ENCODE measurements at places on chromosomes 5 and 9.

- no peak for DNase-seq
Measured at GRCh38 chr9:93944011-93944410, 11.1 kb downstream of the BARX1 start.

GRCh38 chr9:98644011-98644410 is 64.7 kb downstream of the GABBR2 start:
- DNase-seq = no peak

- no peak for DNase-seq
Measured at GRCh38 chr5:65880496-65881072, 45.8 kb upstream of the ERBIN start.

GRCh38 chr9:106697750-106698502 is 165.0 kb upstream of the ZNF462 start:
- DNase-seq = no peak

DNA sequence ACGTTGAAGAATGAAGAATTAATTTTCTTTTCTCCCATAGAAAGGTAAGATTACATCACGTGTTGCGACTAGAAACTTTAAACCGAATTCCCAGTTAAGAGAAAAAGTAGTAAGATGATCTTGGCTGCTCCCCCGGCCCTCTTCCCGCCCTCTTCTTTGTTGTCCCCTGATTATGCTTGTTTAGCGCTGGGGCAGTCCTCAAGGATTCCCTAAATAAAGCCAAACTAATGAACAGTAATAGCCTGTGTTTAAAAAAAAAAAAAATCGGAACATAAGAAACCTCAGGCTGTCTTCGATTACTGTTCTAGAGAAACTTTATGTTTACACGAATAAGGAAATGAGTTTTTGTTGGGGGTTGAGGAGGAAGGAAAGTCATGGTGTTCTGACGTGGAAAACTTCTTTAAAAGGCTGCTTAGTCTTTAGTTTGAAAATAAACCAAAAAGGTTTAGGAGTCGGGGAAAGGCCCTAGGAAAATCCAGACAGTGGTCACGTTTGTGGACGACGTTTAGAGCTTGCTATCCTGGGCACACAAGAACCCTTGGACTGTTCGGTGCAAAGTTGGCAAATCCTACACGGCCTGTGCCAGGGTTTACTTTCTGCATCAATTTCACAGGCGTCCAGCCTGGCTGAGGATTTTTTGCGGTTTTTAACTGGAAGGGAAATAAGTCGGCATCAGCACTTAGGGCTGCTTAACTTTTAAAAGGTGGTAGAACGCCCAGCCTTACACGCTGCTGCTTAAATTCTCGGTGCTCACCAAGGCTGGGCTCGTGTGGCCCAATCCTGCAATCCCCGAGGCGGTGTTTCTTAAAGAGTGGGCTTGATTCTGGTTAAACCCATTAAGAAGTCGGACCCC is 1.1 kb upstream of the MAT2B start:
- no peak for DNase-seq

DNA sequence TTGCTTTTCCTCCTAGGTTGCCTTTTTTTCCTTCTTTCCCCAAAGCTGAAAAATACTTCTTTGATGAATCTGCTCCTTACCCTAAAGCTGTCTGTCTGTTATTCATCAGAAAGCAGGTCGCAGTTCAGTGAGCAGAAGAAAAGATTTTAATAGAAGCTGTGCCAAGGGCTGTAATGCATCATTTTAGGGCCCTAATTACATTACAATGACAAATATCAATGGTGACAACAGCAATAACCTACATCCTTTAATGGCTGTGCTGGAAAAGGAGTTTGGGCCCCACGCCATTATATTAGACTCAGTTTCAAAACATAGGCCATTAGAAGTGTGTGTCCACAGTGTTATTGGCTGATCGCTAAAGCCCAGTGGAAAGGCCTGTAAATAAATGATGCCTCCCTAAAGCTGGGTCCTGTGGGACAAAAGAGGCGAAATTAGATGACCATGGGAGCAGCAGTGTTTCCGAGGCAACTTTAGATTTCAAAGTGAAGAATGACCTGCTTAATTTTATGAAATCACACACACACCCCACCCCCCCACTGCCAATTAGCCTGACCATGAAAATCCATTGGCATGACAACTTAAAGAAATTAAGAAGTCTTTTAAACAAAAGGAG is 38.4 kb downstream of the TLE4 start:
- no peak for DNase-seq

DNA sequence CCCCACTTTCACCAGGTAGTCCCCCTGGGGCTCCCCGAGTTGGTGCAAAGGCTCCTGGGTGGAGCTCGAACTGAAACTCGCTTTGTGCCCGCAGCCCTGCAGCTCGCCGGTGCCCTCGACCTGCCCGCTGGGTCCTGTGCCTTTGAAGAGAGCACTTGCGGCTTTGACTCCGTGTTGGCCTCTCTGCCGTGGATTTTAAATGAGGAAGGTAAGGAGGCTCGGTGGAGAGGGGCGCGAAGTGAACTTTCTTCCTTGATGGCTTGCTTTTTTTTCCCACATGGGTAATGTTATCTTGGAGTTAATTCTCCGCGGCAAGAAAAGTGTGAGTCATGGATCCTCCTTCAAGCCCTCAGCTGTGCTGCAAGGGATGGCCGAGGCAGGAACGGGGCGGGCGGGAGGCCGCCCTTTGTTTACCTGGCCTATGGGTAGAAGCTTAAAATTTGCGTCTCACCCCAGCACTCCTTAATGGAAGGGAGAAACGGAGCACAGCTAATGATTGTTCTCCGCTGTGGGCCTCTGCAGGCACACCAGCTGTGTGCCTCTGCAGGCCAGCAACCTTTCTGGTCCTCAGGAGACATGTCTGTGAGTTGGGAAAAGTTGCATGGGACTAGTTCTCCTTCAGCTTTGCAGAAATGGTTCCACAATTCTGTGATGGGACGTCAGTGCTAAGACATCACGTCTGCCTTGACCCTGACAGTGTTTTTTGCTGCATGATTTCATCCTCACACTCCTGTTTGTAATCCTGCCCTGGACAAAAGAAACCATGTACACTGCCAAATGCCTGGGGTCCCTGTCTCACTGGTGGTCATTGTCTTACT is 1.1 kb downstream of the MAMDC2 start:
- DNase-seq = no peak

GRCh38 chr5:432201-432927 is 10.6 kb upstream of the EXOC3 start:
- no peak for DNase-seq

DNA sequence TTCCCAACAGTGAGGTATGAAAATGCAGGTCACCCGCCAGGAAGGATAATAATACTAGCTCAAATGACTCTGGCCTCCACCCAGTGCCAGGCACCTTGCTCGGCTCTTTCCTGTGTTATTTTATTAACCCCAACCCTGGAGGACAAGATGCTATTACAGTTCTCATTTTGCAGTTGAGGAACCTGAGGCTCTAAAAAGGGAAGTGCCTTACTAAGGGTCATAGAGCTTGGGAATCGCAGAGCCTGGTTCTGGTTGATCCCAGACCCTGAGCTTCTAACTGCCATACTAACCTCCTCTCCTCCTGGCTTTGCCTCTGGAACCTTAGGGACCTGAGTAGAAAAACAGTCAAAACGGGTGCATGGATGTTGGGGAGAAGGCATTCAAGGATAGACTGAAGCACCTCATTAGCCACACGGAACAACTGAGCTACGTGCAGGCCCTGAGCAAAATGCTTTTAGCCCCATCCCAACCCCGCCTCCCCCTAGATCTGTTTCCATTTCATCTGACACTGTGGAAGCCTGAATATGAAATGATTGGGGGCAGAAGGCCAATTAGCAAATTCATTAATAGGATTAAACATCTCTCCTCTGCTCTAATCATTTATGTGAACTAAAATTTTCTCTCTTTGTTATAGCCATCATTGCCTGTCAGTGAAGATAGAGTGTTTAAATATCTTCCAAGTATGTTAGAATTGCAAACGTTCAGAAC is 7.9 kb downstream of the KCNIP1 start:
- DNase-seq = no peak

DNA sequence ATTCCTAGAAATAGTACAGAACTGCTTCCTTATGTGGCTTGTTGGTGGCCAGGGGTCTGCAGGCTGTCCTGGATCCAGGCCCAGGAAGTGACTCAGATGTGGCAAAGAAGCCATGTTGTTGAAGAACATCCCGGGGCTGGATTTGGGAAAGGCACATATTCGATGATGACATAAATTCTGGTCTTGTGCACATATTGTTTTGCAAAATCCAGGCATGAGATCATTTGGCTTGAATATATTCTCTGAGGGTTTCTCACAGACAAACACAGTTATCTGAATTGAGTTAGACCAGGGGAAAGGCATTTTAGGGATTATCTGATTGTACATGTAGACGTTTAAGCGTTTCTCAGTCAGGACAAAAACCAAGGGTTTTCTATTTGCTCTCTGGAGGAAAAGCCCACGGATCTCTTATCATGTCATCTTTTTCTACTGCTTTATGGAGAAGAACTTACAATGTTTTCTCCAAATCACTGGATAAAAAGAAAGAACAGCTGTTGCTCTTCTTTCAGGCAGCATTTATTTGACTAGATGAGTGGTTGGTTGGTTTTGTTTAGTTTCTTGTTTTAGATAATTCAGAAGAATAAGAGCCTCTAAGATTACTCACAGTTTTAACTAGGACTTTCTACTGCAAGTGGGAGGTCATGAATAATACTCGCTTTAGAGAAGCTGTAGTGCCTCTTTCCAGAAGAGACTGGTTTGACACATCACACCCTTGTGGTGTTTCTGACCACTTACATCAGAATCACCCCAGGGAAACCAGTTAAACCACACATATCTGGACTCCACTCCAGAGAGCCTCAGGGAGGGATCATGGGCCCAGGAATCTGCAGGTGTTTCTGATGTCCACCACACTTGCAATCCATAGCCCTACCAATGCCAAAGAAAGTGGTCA is 29.5 kb upstream of the LHFPL2 start:
- DNase-seq = no peak

GRCh38 chr5:113089653-113090335 is 113.2 kb downstream of the DCP2 start:
- DNase-seq = no peak

DNA sequence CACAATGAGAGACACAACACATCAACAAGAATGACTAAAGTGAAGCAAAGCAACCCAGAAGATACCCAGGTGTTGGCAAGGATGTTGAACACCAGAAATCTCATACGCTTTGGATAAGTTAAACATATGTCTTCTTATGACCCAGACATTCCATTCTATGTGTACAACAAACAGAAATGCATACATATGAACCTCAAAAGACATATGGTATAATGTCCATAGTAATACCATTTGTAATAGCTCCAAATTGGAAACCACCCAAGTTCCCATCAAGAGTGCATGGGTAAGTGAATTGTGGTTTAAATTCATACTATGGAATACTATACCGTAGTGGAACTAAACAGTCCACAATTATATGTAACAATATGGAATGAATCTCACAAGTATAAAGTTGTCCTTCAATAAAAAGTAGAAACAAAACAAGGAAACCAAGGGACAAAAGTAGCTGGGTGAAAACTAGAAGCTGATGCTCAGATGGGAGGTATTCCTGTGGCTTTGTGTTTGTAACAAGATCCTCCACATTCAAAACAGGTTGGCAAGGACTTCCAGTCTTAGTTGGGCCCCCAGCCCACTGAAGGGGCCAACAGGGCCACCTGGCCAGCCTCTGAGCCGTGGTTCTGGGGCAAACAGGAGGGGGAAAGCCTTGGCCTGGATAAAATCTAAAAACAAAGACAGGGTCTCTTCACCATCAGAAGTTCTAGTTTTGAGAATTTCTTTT is 171.8 kb upstream of the PITX1 start:
- DNase-seq = no peak

DNA sequence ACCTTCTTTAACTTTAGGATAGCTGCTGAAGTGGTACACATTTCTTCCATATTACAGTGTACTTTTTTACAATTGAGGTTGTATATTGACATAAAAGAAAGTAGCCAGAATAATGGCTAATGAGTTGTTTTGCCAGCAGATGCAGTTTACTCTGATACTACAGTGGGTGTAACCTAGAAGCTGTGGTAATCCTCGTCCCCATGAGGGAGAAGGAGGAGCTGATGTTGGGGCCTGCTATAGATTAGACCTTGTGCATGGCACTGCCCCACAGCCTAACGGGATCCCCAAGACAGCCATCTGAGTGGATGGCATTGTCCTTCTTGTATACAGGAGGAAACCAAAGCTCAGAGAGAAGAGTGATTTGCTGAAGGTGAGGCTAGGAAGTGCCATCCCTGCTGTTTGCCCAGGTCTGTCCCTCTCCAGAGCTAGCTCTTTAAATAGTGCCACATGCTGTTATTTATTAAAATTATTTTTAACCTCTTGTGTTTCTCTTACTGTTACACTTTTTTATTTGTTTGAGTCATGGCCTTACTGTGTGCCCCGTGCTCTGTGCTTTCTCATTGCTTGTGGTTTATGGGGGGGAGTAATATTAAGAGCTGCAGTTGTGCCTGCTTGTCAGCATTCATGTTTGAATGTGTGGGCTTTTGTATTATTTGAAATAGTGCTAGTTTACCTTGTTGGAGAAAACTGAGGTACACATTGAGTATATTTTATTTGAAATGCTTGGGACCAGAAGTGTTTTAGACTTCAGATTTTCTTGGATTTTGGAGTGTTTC is 65.3 kb downstream of the ICE1 start:
- DNase-seq = no peak

Measured in stimulated activated CD8-positive, alpha-beta memory T cell treated with anti-CD3 and anti-CD28 coated beads, Interleukin-4, amount 100 ng/mL, for 1 hour (primary cell).